ENCODE measurements at places on chromosomes 4 and X. TPM values are rescaled to one million over a fixed set of nuclear protein-coding genes. Genes with fewer than 3 reads are reported as not detected.

DNA sequence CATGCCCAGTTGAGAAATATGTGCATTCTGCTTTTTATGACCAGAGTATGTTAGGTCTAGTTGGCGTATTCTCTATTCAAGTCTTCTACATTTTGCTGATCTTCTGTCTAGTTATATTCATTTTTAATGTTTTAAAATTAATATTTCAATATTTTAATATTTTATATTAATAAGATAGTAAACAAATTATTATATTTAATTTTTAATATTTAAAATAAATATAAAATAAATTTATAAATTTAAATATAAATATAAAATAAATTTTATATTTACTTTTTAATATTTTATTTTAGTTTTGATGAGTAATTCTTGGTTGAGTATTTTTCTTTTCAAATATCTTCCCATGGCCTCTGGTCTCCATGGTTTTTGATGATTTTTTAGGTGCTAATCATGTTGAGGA is 123.8 kb downstream of the GABRA2 start:
- no peak overlapping the region for H3K27ac ChIP-seq
- no peak for DNase-seq
- H3K27me3 ChIP-seq = no peaks in the 10 kb centered on the region
- no peaks in the 10 kb centered on the region for H3K36me3 ChIP-seq
- no peak overlapping the region for H3K4me3 ChIP-seq

GRCh38 chrX:104343428-104344129 is 88.8 kb upstream of the ESX1 start:
- no peaks in the 10 kb centered on the region for H3K4me1 ChIP-seq
- no peak overlapping the region for H3K4me3 ChIP-seq
- H3K27ac ChIP-seq = no peak overlapping the region
- no peaks in the 10 kb centered on the region for H3K36me3 ChIP-seq

DNA sequence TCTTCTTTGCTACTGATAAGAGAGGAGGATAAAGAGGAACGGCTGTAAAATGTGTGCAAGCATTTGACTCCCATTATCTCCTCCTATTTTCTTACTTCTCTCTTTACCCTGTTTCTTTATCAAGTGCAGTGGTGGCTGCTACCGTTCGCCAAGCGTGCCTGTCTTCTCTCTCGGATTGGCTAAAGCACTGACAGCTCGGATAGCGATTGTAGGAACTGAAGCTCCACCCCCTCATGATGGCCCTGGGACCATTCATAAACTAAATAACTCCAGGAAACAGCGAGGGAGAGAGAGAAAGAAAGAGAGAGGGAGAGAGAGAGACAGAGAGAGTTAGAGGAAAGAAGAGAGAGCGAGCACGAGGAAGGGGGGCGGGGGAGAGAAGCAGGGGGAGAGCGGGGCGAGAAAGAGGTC is 305 bp upstream of the MAB21L2 start:
- peaks cover 37% of the 10 kb centered on the region for H3K36me3 ChIP-seq
- no peaks in the 10 kb centered on the region for H3K27me3 ChIP-seq
- H3K27ac ChIP-seq = no peak overlapping the region
- H3K4me1 ChIP-seq = no peaks in the 10 kb centered on the region
- no peak overlapping the region for H3K4me3 ChIP-seq

DNA sequence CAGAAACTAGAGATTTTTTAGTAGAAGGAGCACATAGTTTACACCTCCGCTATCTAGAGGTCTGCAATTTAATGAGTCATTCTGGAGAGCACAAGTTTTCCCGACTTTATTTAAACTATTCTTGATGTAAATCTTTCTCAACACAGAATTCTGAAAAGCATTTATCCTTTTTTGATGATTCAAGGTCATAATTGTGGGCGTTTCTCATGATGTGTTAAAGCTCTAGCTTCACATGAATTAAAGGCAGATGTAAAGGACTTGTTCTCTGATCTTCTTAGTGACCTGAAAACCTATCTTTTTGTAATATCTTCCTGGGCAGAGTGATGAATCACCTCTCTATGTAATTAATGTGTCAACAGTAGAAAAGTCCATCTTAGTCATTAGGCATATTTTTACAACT is 128.8 kb downstream of the COMMD8 start:
- no peaks in the 10 kb centered on the region for H3K4me1 ChIP-seq
- H3K36me3 ChIP-seq = no peaks in the 10 kb centered on the region
- no peak overlapping the region for H3K27ac ChIP-seq

C4orf33 gene
- total RNA-seq = 7.7 TPM

DNA sequence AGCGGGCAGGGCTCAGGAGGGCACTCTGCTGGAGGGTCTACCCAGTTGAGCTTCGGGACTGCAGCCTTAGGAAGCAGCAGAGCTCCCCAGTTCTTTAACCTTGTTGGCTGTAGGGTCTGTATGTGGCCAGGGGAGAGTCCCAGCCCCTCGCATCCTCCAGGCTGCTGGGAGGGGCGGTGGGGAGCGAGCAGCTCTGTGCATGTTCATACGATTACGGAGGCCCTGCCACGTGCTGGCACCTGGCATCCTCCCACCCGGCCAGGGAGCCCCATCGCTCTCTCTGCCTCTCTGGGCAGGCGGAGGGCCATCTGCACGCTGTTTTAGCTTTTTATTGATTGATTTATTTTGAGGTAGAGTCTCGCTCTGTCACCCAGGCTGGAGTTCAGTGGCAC is 21.2 kb downstream of the NSG1 start:
- no peak overlapping the region for H3K4me3 ChIP-seq
- no peak overlapping the region for H3K27ac ChIP-seq
- no peaks in the 10 kb centered on the region for H3K4me1 ChIP-seq

TMEM154 gene
- total RNA-seq = 9.0 TPM

SORCS2 gene
- 0.05 TPM for total RNA-seq

CCSER1 gene
- not detected for total RNA-seq

DNA sequence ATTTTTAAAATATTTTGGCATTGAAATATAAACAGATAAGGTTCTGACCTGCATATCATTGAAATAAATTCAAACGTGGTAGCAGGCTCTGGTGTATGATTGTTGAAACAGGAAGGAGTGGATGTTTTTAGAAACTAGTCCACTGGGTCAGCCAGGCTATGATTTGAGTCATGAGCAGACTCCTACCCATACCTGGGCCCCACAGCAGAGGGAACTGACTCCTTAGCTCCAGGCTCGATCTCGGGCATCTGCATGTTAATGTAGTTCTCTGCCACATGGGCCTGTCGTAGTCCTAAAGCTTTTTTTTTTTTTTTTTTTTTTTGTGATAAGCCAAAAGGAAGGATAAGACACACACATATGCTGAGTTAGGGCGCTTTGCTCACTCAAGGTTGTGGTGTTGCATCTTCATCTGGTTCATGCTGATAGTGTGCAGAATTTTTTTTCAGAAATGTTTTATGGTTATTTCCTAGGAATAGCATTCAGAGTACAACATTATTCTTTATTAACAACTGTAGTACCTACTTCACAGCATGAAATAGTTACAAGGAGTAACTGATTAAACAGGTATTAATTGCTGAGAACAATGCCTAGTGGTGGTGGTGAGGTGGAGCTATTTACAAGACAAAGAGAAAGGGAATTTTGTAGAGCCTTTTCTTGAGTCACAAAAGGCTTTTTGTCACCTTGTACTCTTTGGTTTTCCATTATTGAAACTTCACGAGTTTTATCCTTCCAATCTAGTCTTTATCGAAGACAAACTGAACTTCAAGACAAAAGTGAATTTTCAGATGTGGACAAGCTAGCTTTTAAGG is 27.3 kb downstream of the OFD1 start:
- no peak overlapping the region for H3K27ac ChIP-seq
- DNase-seq = no peak
- H3K4me3 ChIP-seq = no peak overlapping the region
- no peaks in the 10 kb centered on the region for H3K27me3 ChIP-seq

SHISA3 gene
- 0.23 TPM for total RNA-seq

DNA sequence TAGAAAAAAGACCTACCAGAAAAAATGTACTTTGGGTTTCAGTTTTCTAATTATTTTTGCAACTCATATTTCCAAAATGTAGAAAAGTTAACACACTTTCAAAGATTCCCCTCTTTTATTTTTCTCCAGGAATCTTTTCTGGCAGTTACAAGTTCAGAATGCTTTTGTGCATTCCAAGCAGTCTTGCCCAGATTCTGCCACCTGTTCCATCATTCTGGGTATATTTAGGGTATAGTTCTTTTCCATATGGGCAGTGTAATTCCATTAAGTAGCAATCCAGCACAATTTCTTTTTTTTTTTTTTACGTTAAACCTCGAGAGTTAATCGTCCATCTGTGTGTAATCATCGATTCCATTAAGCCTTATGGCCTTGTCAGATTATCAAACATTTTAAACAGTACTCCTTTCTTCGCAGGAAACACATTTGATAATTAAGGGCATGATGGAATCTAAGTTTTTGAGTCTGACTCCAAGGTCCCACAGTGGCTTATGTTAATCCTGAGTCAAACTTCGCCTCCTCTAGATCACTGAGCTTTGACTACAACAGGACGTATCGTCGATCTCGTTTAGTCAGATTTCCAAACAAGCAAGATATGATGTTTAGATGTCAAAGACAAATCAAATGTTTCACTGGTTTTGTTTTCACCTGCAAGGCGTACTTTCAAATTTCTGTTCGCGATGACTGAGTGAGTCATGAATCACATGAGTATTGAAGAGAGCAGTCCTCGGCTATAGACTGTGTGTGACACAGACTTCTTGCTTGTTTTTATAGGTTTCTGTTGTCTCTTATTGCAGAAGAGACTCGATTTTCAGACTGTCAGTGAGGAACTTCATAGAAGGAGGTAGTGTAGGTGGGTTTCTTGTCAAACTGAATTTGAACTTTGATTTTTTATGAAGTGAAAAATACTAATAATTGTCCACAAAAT is 118.9 kb upstream of the GK2 start:
- no peaks in the 10 kb centered on the region for H3K36me3 ChIP-seq
- no peak overlapping the region for H3K4me3 ChIP-seq
- peaks cover 6% of the 10 kb centered on the region for H3K4me1 ChIP-seq
- H3K27me3 ChIP-seq = peaks cover 16% of the 10 kb centered on the region

DNA sequence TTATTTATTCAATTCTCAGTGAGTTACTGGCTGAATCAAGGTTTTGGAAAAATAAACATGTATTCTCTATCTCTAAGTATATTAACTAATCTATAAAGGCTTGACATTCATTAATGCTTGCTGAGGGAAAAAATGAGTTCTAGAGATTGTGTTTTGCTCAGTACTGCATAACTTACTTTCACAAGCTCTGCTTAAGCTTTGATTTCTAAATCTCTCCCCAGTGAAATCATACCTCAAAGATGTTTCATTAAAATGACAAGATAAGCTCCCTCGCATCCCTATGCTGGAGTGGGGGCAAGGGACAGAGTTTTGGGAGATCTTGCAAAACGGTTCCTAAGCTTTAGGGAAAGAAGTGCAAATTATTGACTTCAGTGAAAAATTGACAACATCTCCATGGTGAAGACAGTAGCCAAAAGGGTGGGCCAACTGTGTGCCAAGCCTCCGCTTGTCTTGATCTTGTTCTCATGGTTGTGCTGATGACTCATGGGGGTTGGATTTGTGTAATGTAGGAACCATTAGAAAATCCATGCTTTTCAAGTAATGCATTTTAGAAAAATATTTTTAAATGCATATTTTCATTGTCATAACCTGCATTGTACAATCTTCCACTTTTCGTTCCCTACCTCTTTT is 521.4 kb downstream of the RPA4 start:
- H3K27me3 ChIP-seq = no peaks in the 10 kb centered on the region
- H3K4me3 ChIP-seq = no peak overlapping the region
- peaks cover 16% of the 10 kb centered on the region for H3K4me1 ChIP-seq
- no peaks in the 10 kb centered on the region for H3K36me3 ChIP-seq
- H3K27ac ChIP-seq = no peak overlapping the region

GRCh38 chr4:2836391-2836859 is 7.2 kb upstream of the ADD1 start:
- no peaks in the 10 kb centered on the region for H3K27me3 ChIP-seq
- H3K4me3 ChIP-seq = peak overlapping the region; percentile 12
- H3K4me1 ChIP-seq = peaks cover 40% of the 10 kb centered on the region
- DNase-seq = no peak
- peak overlapping the region; percentile 53 for H3K27ac ChIP-seq

DNA sequence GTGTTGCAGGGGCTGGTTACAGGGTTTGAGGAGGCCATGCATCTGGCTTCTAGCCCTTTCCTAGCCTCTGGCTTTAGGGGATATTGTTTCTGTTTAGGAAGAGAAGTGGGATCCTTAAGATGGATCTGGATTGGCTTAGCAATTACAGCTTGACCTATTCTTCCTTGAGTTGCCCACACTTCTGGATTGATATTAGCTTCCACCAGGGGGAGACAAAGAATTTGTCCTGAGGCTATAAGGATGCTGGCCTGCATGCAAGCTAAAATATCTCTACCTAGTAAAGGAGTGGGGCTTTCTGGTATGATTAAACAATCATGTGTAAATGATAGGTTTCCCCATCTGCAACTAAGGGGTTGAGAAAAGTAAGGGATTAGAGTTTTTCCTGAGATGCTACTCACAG is 117.2 kb downstream of the TEX13C start:
- H3K27ac ChIP-seq = no peak overlapping the region
- DNase-seq = no peak
- H3K27me3 ChIP-seq = no peaks in the 10 kb centered on the region
- H3K4me3 ChIP-seq = no peak overlapping the region
- no peaks in the 10 kb centered on the region for H3K4me1 ChIP-seq
- no peaks in the 10 kb centered on the region for H3K36me3 ChIP-seq

- H3K4me3 ChIP-seq = no peak overlapping the region
- DNase-seq = no peak
- H3K27me3 ChIP-seq = no peaks in the 10 kb centered on the region
- no peak overlapping the region for H3K27ac ChIP-seq
- no peaks in the 10 kb centered on the region for H3K36me3 ChIP-seq
Measured at GRCh38 chr4:111501946-111502345, 643.3 kb upstream of the FAM241A start.

DNA sequence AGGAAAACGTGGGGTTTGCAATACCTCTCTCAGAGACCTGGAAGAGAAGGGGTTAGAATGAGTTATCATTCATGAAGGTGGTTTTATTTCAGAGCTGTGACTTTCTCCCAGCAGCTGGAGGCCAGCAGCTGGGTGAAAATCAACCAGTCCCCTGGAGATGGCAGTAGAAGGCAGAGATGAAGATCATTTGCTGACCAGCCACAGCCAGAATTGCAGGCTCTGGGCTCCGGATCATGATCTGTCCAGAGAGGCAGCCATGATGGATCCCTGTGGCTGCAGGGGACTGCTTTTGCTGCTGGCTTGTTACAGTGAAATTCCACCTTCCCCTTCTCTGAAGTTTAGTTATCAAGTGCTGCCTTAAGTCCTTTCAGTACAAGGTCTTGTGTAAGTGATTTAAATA is 46.9 kb upstream of the TAB3 start:
- H3K27ac ChIP-seq = no peak overlapping the region
- no peak overlapping the region for H3K4me3 ChIP-seq
- H3K4me1 ChIP-seq = no peaks in the 10 kb centered on the region
- DNase-seq = no peak
- H3K36me3 ChIP-seq = no peaks in the 10 kb centered on the region

Data from activated CD4-positive, alpha-beta T cell treated with anti-CD3 and anti-CD28 coated beads, Interleukin-2, amount 10 ng/mL, durations not matched to agents 24 days and 14 days (primary cell).